Activated CD4-positive, alpha-beta T cell treated with anti-CD3 and anti-CD28 coated beads for 48 hours (primary cell): ENCODE measurements at places on chromosomes 4 and X.

- no peak for DNase-seq
These were observed 36.0 kb upstream of the MGST2 start for GRCh38 chr4:139629436-139630125.

DNA sequence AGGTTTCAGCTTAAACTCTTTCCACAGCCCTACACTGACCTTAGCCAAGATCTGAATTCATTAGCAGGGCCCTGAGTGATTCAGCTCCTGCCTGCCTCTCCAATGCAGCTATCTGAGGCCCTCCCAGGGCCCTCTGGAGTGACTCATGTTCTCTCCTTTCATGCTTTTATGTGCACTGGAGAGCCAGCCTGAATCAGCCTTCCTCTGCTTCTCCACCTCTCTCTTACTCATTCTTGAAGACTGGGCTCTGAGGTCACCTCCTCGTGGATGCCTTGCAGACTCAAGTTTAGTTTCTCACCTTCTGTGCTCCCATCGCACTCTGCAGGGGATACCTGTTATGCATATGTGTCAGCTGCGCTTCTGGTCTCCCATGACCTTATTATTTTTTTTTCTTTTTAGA is 3.1 kb upstream of the OCIAD2 start:
- DNase-seq, result peak; percentile 85

GRCh38 chr4:68654946-68655721 is 15.3 kb downstream of the UGT2B15 start:
- no peak for DNase-seq

GRCh38 chr4:110138551-110138950 is 59.9 kb downstream of the ELOVL6 start:
- DNase-seq, result no peak

DNA sequence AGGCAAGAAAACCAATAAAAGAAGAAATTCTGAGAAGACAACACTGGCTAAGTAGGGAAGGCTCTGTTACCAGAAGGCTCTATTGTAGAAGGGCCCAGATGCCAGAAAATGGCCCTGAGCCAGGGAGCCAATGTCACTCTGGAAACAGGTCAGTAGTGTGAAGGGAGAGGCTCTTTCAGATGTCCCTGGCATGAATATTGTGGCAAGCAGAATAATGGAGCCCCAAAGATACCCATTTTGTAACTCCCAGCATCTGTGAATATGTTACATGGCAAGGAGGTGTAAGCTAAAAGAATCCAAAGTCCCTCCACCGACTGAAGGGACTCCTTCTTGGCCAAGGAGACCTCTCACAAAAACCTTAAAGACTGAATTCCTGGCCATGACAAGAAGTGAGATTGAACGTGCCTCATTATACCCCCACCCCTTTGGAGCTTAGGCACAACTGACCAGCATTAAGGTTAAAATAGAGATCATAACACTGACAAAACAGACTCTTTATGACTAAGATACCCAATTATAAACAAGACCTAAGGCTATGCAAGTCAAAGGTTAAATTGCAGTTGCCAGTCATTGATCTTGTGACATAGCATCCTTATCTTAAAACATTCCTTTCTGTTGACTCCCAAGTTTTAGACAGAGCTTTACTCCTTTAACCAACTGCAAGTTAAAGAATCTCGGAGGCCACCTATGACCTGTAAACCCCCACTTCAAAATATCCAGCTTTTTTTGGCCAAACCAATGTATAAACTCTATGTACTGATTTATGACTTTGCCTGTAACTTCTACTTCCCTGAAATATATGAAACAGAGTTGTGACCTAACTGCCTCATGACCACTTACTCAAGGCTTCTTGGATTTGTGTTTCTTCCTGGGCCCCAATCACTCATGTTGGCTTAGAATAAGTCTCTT is 42.2 kb upstream of the SMIM10 start:
- DNase-seq, result no peak

DNA sequence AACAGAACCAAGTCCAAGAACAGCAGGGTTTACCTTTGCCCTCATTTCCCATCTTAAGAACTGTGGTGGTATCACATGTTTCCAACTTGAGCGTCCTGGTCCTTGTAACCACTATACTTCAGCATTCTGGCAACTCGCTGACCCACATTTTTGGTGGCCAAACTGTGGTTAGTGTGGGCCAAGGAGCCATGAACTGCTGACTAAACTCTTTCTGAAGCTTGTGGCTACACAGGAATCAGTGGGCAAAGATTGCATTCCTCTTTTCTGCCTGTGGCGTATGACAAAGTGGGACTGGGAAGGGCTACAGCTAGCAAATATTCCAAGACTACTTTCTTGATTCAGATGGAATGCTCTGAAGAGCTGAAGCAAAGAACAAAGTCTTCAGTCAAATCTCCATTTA is 106.3 kb upstream of the MID1 start:
- DNase-seq, result no peak

GRCh38 chr4:77804471-77804870 is 14.7 kb downstream of the CNOT6L start:
- DNase-seq, result no peak

DNA sequence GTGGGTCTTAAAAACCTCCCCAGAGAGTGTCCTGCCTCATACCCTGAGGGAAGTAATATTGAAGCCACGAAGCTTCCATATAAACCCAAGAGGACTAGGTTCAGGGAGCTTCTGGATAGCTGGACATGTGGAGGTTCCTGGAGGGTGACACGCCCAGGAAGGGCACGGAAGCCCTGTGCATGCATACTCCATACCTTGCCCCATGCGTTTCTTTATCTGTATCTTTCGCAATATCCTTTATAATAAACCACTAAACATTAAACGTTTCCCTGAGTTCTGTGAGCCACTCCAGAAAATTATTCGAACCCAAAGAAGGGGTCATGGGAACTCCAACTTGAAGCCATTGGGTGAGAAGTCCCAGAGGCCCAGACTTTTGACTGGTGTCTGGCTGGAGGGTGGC is 45.7 kb upstream of the HPF1 start:
- no peak for DNase-seq

DNA sequence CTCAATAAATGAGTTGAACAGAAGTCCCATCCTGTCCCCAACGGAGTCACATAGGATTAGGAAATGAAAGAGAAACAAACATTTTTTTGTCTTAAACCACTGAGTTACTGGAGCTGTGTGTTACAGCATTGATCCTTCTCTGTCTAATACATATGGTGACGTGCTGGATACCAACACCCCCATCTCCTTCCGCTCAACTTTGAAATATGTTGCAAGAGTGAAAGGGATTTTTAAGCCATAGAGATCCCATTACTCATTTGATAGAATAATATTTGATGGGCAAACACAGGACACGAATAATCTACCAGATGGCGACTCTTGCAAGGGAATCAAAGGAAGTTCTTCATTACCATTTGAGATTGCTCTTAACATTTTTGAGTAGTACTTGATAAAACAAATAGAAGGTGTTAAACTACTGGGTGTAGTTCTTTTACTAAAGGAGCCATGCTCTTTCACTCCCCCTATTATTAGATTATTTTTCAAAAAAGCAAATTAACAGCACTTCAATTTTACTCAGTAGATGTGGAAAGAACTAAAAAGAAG is 140.5 kb downstream of the PACRGL start:
- DNase-seq, result no peak

GRCh38 chrX:70477734-70478075 is 33.1 kb downstream of the DLG3 start:
- DNase-seq, result no peak

DNA sequence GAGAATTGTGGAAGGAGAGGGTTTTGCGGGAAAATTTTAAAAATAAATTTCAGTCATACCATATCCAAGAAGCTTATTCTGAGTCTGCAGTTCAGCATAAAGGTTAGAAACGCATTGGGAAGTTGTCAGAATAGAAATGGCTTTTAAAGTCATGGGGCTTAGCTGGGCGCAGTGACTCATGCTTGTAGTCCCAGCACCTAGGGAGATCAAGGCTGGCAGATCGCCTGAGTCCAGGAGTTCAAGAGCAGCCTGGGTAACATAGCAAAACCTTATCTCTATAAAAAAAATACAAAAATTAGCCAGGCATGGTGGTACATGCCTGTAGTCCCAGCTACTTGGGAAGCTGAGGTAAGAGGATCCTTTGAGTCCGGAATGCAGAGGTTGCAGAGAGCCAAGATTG is 3.9 kb upstream of the PLA2G12A start:
- DNase-seq, result no peak

GRCh38 chrX:2478546-2479419 is 22.0 kb downstream of the DHRSX start:
- DNase-seq, result no peak

DNA sequence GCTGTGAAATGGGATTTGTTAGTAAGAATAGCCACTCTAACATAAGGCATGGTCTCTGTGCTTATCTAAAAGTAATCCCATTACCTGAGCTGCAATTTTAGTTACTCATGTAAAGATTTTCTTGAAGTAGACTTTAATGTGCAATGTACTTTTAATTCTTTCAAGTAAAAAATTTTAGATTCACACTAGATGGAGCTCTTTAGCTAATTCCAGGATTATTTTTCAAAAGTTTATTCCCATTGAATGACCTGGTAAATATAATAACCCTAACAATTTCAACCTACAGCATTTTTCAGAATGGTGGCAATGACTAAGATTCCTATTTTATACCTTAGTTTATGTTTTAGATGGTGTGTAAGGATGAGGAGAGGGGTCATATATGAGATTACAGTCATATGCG is 18.1 kb downstream of the USP38 start:
- DNase-seq, result no peak

GRCh38 chrX:8846266-8846665 is 45.1 kb upstream of the FAM9A start:
- no peak for DNase-seq

DNA sequence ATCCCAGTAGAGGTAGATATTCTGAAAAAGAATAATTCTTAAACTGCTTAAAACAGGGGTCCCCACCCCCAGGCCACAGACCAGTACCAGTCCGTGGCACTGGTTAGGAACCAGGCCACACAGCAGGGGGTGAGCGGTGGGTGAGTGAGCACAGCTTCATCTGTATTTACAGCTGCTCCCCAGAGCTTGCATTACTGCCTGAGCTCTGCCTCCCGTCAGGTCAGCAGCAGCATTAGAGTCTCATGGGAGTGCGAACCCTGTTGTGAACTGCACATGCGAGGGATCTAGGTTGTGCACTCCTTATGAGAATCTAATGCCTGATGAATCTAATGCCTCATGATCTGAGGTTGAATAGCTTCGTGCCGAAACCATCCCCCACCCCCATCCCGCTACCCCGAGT is 76.8 kb downstream of the FAM114A1 start:
- DNase-seq, result no peak

GRCh38 chr4:185693548-185694215 is 118.3 kb downstream of the SORBS2 start:
- DNase-seq, result no peak

DNA sequence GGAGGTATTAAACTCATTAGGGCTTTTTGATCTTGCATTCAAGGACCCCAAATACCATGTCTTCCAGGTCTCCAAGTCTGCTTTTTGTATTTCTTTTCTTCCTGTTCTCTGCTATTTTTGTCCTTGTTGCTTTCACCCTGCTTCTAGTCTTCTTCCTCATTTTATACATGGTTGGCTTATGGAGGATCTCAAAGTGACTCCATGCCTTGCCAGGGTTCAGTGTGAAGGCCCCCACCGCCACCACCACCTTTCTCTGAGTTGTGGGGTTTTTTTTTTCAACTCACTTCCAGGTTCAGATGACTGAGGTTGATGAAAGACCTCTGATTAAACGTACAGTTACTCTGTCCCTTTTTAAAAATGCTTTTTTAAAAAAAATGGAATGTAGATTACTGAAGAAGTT is 96.3 kb downstream of the MAML3 start:
- DNase-seq, result no peak
